PC-3 (cell line): ENCODE measurements at places on chromosomes 11 and 22.

GRCh38 chr11:72271980-72272379 is 28.0 kb upstream of the PHOX2A start:
- DNase-seq = no peak

DNA sequence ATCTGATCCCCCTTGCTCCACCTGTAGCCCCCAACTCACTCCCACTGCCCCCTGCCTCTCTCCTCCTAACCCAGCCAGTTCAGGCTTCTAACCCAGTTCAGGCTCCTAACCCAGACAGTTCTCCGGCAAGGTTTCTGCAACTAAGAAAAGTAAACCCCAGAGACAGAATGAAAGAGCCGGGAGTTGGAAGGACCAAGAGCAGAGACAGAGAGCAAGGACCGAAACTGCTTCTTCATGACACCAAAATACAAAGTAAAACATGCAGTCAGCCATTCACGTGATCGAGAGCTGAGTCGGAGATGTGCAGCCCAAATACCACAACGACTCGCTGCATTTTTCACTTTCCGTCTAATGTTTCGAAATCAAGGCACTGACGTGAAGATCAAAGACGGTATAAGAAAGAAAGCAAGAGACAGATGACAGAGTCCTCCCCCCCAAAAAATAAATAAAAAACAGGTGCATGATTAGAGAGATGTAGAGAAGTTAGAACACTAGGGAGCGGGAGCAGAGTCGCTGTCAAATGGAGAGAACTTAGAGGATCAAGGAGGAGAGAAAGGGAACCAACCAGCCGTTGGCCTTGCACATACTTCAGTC is 884 bp downstream of the IL10RA start:
- peak; percentile 25 for DNase-seq

GRCh38 chr11:62953811-62954210 is 31.0 kb downstream of the SLC22A6 start:
- DNase-seq = peak; percentile 48

- DNase-seq = no peak
Observed at GRCh38 chr11:128303383-128303782, 284.0 kb downstream of the ETS1 start.

- no peak for DNase-seq
Observed at GRCh38 chr22:43740587-43741270, 71.4 kb downstream of the EFCAB6 start.
